Activated effector memory CD4-positive, alpha-beta T cell treated with Interleukin-2 at 50 U/mL for 16 hours (primary cell): ENCODE measurements at places on chromosomes 1 and 21.

GRCh38 chr21:38012672-38013071, 96.4 kb upstream of the KCNJ6 start:
- DNase-seq = no peak

GRCh38 chr1:55522353-55522903, 307.3 kb upstream of the USP24 start:
- DNase-seq = no peak

GRCh38 chr1:209962856-209963255, 24.8 kb downstream of the SYT14 start:
- no peak for DNase-seq

- DNase-seq = no peak
Observed at GRCh38 chr1:105585791-105586190, 1470.7 kb upstream of the PRMT6 start.
